T-cell (primary cell): ENCODE measurements at places on chromosomes 1 and 21.

DNA sequence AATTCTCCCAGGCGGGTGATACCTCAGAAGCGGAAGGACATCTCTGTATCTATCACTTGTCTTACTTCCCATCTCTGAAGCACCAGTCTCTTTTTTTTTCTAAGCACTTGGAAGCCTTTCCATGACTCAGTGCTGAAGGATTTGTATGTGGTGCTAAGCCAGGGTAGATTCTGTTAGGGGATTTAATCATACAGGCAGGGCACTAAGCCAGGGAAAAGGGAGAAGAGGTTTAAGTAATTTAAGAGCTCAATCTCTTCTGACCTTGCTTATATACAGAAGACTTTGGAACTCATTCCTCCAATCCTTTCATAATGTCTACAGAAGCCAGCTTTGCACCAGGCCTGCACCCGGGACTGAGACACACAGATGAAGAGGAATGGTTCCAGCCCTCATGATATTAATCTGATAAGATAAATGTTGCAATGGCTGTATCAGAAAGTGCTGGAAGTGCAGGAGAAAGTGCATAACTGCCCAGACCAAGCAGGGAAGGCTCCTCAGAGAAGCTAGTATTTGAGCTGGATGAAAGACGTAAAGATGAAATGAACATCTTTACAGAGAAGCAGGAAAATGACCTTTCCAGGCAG is 11.0 kb downstream of the FAM163A start:
- DNase-seq: no peak

GRCh38 chr21:46598581-46599572 is 6.0 kb downstream of the S100B start:
- no peak for DNase-seq

DNA sequence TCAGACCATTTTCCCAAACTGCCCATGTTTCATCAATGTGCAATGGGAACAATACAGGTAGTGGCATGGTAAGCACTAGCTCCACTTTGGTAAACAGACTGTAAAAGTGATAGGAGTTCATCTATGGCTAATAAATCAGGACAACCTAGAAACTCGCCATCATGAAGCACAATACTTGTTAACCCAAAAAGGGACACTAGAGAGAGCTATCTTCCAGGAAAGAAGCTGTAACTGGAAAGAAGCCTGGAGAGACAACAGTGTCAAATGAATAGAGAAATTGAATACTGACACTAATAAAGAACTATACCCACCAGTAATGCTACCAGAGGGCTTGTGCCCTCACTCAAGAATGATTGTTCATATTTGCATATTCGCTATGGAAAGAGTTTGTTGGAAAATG is 164.7 kb upstream of the RGS18 start:
- no peak for DNase-seq

DNA sequence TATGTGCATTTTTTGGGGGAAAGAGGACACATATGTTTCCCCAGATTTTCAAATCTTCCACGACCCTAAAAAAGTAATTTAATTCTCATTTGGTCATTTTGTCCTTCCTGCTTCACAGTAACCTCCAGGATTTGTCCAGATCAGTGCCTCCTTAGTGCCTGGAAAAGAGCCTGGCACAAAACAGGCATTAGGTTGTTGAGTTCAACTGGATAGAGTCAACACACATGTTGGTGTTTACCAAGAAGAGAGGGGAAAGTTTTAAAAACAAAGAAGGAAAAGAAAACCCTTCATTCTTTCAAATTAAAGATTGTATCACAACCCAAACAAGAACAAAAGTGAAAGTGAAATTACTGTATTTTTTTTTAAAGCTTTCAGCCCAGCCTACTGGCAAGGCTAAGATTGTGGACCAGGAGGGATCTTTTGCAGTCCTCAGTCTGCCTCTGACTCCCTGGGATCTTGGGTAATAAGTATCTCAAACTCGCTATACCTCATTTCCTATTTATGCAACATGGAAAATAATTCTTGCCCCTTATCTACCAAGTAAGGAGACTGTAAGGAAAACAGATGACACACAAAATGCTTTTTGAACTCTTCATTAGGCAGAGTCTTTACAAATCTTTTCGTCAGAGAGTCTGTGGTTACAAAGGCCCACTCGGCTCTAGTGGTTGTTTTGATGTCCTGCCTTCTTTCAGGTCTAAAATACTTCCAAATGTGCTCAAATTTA is 57.8 kb downstream of the ZNF281 start:
- peak; percentile 2 for DNase-seq

GRCh38 chr1:55213151-55213884 is 1.8 kb downstream of the USP24 start:
- no peak for DNase-seq

DNA sequence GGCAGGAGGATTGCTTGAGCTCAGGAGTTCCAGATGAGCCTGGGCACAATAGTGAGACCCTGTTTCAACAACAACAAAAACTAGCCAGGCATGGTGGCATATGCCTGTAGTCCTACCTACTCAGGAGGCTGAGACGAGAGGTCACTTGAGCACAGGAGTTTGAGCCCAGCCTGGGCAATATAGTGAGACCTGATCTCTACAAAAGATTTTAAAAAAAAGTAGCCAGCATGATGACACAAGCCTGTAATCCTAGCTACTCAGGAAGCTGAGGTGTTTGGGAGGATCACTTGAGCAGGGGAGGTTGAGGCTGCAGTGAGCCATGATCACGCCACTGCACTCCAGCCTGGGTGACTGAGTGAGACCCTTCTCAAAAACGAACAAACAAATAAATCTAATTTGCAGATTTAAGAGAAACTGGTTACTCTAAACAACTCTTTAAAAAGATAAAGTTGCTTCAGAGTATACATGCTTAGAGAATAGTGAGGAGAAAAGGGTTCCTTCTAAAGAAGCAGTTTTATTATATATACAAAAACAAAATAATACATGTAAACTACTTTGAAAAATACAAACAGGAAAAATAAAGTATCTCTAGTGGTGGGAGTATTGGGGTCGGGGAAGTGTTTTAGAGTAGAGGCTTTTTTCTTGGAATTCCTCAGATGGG is 88.4 kb downstream of the ADCY10 start:
- no peak for DNase-seq

GRCh38 chr1:6026095-6026809 is 19.4 kb upstream of the KCNAB2 start:
- DNase-seq: peak; percentile 94

- DNase-seq: no peak
Observed at GRCh38 chr1:230268371-230269170, 157.6 kb downstream of the PGBD5 start.

GRCh38 chr1:229300099-229300757 is 29.3 kb downstream of the RAB4A start:
- no peak for DNase-seq

DNA sequence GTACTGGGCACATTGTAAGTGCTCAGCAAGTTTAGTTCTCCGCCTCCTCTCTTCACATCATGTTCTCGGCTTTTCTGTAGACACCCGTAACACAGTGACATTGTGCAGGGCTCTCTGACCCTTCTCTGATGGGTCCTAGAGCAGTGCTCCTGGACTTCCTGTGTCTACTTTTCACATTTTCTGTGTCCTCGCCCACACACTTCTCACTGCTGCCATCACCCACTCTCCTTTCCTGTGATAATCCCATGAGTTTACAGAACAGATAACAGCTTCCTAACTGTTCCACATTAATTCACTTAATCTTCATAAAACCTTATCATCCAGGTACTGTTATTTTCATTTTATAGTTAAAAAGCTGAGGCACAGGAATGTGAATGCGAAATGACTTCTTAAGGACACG is 13.2 kb upstream of the DMRTA2 start:
- DNase-seq: no peak

- DNase-seq: no peak
Observed at GRCh38 chr1:32775640-32776337, 41.4 kb downstream of the YARS1 start.

- no peak for DNase-seq
Observed at GRCh38 chr1:208183977-208184911, 59.9 kb downstream of the PLXNA2 start.

- no peak for DNase-seq
Observed at GRCh38 chr21:32867597-32867996, 96.0 kb upstream of the PAXBP1 start.

- no peak for DNase-seq
Observed at GRCh38 chr1:152886085-152886484, 8.0 kb downstream of the SMCP start.

GRCh38 chr1:64915381-64916274 is 50.7 kb downstream of the JAK1 start:
- no peak for DNase-seq

- no peak for DNase-seq
Observed at GRCh38 chr1:203807196-203807595, 11.8 kb downstream of the ZBED6 start.

GRCh38 chr1:204477036-204477740 is 17.4 kb downstream of the PIK3C2B start:
- no peak for DNase-seq

DNA sequence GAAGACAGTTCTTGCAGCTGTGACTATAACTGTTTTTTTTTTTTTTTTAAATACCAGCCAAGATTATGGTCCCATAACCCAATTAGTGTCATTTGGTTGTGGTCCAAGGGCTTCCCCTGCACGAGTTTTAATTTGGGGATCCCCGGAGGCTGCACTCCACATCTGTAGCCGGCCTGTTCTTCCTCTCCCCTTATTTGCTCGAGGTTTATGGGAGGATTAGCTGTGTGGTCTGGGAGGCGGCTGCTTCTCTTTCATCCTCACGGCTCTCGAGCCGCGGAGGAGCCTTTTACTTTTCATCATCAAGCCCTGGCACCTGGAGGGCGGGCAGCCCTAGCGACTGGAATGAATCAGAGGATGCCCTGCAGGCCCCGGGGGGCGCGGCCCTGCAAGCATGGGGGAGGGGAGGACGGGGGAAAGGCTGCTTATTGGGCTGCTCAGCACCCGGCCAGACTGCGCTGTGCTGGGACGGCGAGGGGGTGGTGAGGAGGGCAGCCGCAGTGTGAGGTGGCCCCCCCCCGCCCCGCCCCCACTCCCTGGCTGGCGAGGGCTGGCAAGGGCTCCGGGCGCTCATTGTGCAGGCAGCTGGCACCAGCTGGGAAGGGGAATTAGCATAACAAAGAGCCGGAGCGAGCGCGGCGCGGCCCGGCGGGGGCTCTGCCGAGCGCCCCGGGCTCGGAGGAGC is 18.5 kb downstream of the SERTAD4 start:
- no peak for DNase-seq

DNA sequence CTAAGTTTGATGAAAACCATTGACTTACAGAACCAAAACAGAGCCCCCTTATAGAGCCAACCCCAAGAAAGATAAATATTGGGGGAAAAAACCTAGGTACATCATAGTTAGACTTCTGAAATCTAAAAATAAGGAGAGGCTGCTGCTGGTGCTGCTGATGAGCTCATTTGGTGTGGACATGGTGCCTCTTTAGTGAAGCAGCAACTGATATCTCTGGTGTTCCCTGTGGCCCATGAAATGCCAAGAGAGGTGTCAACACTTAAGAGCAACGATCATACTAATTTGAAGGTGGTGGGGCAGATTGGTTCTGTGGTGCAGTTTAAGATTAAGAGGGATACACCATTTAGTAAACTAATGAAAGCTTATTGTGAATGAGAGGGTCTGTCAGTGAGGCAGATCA is 35.9 kb downstream of the ST3GAL3 start:
- no peak for DNase-seq
